ENCODE measurements at places on chromosomes 3 and 15.

DNA sequence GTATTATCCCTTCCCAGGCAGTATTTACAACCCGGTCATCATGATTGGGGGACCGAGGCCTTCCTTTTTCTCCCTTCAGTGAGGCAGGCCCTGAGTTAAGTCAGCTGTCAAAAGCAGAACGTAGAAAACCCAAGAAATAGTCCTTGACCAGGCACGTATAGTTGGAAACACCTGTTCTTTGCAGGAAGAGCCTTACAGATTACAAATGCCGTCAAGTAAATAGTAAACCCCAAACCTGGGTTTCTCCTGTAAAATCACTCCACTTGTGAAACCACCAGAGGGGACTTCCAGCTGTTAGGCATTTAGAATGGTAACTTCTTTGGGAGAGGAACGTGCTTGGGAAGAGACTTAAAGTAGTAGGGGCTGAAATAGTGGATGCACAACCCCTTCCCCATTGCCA lies 1.0 kb upstream of the BTBD1 start:
- DNase-seq, result no peak

DNA sequence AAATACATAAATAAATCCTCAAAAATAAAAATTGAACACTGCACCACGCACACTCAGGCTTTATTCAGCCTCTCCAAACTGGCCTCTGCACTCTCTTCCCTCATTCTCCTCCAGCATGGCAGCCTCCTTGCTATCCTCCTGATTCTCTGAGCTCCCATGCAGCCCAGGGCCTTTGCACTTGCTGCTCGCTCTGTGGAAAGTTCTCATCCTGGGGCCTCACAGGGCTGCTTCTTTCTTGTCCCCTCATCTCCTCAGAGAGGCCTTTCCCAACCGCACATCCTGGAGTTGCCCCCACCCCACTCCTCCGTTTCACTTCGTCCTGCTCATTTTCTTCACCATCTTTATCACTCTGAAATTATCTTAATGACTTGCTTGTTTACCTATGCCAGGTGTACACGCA lies 123.0 kb downstream of the SHQ1 start:
- no peak for DNase-seq

GRCh38 chr3:29511701-29512100 lies 230.8 kb downstream of the RBMS3 start:
- DNase-seq, result no peak

DNA sequence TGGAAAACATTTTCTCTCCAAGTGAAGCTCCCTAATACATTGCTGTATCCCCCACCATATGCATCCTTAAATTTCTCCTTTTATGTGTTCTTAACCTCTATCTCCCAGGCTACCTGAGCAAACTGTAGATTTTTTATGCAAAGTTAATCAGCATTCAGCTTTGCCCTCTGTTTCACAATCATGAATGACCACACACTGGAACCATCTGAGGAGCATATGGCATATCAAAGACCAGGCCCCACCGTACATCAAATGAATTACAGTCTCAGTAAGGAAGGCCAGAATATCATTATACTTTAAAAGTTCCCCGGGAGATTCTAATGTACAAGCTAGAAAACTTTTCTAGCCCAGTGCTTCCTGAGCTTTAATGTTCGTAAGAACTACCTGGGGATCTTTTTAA lies 115.5 kb upstream of the NECTIN3 start:
- no peak for DNase-seq

DNA sequence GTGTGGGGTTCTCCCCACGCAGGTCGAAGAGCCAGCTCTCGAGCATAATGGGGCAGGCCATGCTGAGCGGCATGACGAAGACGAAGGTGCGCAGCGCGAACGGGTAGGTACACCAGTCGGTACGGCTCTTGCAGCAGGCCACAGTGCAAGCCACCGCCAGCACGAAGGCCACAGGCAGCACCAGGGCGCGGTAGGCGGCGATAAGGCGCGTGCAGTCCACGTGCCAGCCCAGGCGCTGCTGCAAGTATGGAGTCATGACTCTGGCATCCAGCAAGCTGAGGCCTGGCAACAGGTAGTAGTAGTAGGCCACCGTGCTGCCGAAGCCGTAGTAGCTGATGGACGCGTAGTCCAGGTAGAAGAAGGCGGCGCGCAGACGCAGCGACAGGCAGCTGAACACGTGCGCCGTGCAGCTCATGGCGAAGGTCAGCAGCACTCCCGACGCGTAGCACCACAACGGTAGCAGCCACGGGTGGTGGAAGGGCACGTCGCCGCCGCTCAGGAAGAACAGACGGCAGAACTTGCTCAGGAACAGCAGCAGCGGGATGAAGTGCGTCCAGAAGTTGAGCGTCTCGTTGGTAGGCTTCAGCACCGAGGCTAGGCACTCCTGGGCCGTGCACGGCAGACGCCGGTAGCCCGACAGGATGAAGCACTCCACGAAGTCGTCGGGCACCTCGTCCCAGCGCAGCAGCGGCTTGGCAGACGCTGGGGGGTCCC lies 797 bp downstream of the PAQR9 start:
- DNase-seq, result no peak

GRCh38 chr15:66993090-66993489 lies 72.3 kb upstream of the SMAD3 start:
- DNase-seq, result no peak

- DNase-seq, result peak; percentile 8
These were observed 13.2 kb upstream of the TMEM212 start for GRCh38 chr3:171829841-171830517.

DNA sequence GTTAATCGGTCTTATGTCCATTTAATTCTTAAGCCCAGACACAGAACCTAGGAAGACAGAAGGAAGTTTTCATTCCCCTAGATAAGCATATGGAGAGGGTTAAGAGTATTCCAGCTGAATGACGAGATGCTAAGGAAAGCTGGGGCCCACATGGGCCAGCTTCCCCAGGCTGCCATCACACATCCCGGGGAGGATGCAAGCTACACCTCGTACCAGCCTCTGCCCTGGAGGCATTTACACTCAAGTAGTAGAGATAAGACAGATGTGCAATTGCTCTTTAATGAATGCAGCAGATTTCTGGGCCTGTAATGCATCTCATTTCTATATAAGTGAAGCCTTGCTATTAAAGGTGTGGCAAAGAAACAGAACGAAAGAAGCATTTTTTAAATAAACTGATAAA lies 144.5 kb downstream of the MEX3B start:
- no peak for DNase-seq

GRCh38 chr3:46349484-46350261 lies 4.2 kb upstream of the CCR2 start:
- DNase-seq, result no peak

DNA sequence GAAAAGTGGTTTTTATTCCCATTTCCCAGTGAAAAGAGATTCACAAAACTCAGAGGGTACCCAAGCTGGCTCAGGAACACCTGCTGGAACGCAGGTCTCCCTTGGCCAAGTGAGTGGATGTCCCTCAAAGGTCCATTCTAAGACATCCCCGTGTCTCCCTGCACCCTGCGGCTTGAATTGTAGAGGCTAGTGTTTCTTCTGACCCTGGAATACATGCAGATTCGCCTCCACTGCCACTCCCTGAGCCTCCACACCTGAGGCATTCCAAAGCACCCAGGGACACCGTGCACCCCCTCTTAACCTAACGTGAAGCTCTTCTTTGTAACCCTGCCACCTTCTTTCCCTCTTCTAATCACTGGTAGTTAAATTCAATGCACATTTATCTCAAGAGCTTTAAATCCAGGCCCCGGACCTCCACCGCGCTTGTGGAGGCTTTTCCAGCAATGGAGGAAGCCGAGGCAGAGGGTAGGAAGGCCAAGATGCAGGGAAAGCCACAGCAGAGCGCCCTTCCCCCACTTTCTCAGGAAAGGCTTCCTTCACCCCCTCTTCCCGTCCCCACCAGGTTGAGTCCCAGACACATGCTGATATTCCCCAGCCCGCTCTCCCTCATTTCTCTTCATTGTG lies 590 bp upstream of the ITGA11 start:
- no peak for DNase-seq

GRCh38 chr15:89098281-89098680 lies 10.0 kb downstream of the ABHD2 start:
- no peak for DNase-seq

GRCh38 chr3:49650637-49651036 lies 23.5 kb upstream of the APEH start:
- no peak for DNase-seq

- peak; percentile 27 for DNase-seq
These were observed 165.2 kb upstream of the UMPS start for GRCh38 chr3:124565013-124565412.

- DNase-seq, result no peak
These were observed 167.2 kb downstream of the KCNMB2 start for GRCh38 chr3:178703268-178703975.

- DNase-seq, result no peak
These were observed 100.9 kb upstream of the CRBN start for GRCh38 chr3:3280396-3280795.

- DNase-seq, result no peak
These were observed 15.0 kb downstream of the LRRK1 start for GRCh38 chr15:100934166-100934565.

- no peak for DNase-seq
These were observed 15.0 kb downstream of the GCSAM start for GRCh38 chr3:112117841-112118571.

- no peak for DNase-seq
These were observed 207.2 kb downstream of the ZBTB20 start for GRCh38 chr3:114939920-114940319.

GRCh38 chr3:27859821-27860220 lies 137.7 kb upstream of the EOMES start:
- DNase-seq, result no peak

- DNase-seq, result no peak
These were observed 319 bp upstream of the TP63 start for GRCh38 chr3:189630767-189631372.

GRCh38 chr3:134186391-134186790 lies 64.3 kb downstream of the RYK start:
- no peak for DNase-seq

- DNase-seq, result no peak
These were observed 67.4 kb downstream of the CMSS1 start for GRCh38 chr3:99885085-99885484.

DNA sequence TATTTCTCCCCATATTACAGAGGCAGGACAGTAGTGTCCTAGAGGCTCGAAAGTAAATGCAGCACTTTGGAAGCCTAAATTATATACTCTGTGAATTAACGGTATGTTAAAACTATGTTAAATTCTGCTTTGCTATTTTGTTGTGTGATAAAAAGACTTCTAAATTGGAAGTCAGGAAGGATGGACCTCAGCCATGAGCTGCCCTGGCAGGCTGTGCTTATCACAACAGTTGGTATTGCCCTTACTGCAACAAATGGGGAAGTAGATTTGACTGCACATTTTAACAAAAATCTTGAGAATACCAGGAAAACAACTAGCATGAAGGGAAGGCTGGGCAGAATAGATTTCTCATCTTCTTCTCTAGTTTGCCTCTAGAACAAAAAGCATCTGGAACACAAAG lies 706.6 kb downstream of the SI start:
- DNase-seq, result no peak

DNA sequence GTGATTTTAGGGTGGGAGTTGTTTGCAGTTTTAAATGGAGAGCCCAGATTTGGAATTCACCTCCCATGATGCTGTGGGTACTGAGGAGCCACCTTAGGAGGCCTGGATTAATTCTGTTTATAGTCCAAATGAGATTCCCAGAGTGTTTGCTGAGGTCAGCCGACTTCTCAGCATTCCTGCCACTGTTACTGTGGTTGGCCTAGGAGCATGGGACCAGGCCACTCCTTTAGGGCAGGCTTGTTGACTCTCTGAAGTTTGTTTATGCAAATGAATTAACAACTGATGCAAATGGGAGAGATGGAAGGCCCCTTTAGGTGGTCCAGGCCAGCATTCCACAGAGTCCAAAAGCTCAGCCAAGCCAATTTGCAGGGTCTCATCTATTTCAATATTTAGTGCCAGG lies 46.1 kb downstream of the CACNA2D3 start:
- DNase-seq, result no peak

DNA sequence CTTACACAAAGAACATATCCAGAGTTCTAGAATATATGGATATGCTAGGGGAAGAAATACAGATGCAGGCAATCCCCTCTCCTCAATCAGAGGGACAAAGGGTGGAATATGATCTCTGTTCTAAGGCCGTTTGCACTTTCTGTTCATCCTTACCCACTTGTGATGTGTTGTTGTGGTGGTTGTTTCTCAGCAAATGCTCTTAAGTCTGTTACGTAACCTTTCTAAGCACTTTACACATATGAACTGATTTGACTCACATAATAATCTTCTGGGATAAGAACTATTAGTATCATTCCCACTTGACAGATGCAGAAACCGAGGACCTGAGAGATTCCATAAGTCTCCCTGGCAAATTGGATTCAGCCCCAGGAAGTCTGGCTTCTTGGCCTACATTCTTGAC lies 40.5 kb downstream of the NGRN start:
- DNase-seq, result no peak

DNA sequence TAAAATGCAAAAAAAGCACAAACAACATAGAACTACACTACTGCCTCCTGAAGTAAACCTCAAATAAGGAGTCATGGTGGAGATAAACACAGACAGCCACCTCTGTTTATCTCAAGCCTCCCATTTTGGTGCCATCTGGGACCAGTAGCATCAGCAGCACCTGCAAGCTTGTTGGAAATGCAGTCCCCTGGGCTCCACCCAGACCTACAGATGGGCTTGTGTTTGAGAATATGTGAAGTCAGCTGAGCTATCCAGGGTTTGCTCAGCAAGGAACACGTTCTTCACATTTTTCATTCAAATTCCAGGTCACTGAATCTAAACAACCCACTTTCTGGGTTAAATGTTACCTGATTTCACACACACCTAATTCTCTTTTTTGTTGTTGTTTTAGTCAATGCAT lies 45.5 kb downstream of the RASGRF1 start:
- no peak for DNase-seq

GRCh38 chr15:72009222-72009621 lies 108.7 kb downstream of the MYO9A start:
- no peak for DNase-seq

GRCh38 chr3:23964537-23965235 lies 19.6 kb downstream of the NR1D2 start:
- no peak for DNase-seq

GRCh38 chr3:159252772-159253384 lies 451.0 kb downstream of the MFSD1 start:
- no peak for DNase-seq

GRCh38 chr3:36707623-36708409 lies 56.5 kb downstream of the DCLK3 start:
- DNase-seq, result no peak

GRCh38 chr3:185846037-185846436 lies 21.2 kb upstream of the IGF2BP2 start:
- DNase-seq, result no peak

All from amygdala (tissue), 56 donors.